ENCODE measurements at places on chromosomes 6 and 20. TPM values are rescaled to one million over a fixed set of nuclear protein-coding genes. Genes with fewer than 3 reads are reported as not detected.
A peak's percentile ranks its signal among the peaks of the same experiment; 100 is the strongest.

DNA sequence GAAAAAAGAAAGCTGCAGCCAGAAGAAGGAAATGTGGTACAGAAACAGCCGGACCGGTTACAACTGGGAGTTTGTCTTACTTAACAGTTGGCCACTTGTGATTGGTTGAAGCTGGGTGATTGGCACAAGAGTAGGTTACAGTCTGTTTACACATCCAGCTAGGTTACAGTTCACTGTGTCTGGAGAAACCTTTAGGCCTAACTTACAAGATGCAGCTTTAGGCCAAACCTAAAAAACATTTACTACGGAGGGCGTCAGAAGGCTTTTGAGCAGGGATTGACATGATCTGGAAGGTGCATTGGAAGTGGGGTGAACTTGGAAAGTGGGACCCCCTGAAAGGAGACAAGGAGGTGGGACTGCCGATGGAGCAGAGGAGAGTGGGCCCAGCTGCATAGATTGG, 122.3 kb downstream of the BANF2 start:
- DNase-seq: peak; percentile 30

DNA sequence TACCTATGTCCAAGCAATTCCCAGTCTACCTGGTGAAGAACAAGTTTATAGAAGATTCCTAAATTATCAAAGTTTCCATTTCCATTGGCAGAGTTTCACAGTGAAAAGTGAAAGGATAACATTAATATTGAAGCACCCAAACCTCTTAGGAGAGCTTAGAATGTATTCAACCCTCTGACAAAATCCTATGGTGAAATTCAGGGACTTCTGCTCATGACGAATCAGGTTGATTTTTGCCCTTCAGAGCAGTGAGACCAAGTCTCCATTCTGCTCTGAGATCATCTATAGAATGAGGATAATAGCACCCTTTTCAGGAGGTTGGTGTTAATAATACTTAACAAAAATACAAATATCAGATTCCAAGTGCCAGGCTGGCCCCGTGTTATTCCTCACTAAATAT, 15.5 kb downstream of the SERPINB1 start:
- no peak for DNase-seq

DNA sequence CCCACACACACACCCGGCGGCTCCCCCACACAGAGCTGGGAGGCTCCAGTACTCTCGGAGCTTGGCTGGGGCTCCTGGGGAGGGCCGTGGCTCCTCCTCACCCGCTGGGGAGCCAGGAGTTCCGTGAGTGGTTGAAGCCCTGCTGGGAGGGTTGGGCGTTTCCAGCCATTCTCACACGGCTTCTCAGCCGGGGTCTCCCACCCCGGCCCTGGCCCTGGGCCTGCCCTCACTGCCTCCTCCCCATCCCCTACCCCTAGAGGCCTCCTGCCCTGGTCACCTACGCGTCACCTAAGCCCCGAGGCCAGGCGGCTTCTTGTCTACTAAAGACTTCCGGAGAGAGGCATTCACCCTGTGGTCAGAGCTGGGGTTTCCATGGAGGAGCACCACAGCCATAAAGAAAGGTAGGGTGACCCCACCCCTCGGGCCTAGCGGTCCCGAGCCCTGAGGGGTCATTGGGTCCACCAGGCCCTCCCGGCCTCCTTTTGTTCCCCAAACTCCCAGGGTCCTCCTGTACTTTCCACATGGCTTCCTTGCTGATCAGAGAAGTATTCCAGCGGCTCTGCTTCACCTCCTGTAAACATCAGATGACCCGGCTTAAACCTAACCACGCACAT, 99.3 kb downstream of the TTLL2 start:
- DNase-seq: no peak

GRCh38 chr6:24796616-24797290, 2.0 kb downstream of the ARMH2 start:
- DNase-seq: peak; percentile 31

GRCh38 chr6:52667572-52667971, 3.3 kb upstream of the TMEM14A start:
- no peak for DNase-seq

DNA sequence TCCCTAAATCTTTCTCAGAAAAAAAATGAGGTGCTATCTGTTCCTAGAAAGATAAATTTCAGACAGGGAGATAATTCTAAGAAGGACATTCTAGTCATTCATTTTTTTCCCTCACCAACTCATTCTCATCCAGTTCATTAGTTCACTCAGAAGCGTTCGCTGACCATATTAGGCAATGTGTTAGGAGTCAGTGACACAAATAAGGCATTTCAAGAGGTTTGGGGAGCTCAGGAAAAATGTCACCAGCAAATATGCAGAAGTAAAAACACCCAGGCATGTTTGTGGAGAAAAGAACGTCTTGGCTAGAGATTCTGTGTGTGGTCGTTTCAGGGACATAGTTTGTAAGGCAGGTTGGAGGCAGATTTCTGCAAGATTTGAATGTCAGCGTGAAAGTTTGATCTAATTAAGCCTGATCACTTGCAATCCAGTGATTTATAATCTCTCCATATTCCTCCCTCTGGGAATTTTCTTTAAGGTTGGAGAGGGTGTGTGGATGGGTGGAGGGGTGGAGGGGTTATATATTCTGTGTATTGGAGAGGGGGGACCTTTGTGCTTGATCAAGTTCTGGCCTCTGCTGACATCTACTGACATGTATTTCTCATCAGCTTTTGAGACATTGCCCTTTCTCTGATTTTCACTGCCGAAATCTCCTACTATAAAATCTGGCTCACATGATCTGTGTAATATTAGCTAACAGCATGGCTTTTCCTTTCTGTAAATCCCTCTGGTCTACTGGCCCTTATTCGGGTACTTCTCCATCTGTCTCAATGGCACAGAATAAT, 3.6 kb downstream of the MYCT1 start:
- DNase-seq: peak; percentile 38

DNA sequence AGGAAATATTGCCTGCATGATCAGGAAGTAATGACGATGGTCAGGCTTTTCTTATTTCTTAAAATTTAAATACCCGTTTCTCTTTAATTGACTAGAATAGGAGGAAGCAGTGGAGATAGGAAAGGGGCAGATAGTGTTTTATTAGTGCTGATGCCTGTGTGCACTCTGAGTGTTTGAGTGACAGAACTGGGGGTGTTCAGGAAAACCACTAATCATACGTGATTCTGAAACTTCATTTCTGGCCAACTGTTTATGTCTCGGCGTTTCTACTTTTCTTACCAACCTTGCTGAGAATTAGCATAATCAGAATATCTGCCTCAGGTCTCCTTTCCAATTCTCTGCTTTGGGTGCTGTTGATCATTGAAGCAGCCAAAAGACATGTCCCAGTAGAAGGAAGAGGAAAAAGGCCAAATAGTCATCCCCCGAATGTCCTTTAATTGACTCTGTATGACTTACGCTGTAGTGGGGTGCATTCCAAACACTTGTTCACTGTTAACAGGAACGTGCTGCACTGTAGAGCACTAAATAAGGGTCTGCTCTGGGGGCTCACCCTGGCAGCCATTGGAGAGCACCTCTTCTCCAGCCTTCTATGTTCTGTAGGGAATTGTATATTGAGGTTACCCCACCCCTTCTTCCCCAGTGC, 152.9 kb downstream of the JARID2 start:
- no peak for DNase-seq

DNA sequence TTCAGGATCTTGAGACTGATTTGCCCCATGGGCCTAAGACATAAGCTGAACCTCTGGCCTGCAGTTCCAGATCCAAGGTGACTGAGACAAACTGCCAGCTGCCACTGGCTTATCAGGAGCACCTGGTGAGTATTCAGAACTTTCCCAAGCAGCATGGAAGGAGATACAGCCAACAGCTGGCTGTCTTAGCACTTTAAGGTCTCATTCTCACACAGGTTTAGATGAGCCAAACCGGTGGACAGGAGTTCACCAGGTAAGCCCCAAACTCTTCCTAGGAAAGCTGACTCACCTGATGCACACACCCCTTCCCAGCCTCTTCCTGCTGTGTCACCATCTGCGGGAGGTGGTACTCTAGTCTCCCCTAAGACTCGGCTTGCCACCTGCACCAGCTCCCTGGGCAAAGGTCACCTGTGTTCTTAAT, at the start of gene BANF2:
Gene BANF2, plus strand, starts transcription at position 36 of the 421 bp plus-strand sequence. CDS start 25,060 bp downstream, outside the sequence.
- no peak for DNase-seq

The TUBB1 gene
- 0.20 TPM for total RNA-seq

The TOP1 gene
- 18.5 TPM for total RNA-seq
